ENCODE measurements at places on chromosomes 13 and 19.

GRCh38 chr13:101556676-101557123 lies 104.2 kb downstream of the ITGBL1 start:
- DNase-seq: no peak

- DNase-seq: no peak
Observed at GRCh38 chr13:67538906-67539305, 308.8 kb upstream of the PCDH9 start.

GRCh38 chr19:23183251-23183650 lies 66.4 kb downstream of the ZNF730 start:
- DNase-seq: no peak

DNA sequence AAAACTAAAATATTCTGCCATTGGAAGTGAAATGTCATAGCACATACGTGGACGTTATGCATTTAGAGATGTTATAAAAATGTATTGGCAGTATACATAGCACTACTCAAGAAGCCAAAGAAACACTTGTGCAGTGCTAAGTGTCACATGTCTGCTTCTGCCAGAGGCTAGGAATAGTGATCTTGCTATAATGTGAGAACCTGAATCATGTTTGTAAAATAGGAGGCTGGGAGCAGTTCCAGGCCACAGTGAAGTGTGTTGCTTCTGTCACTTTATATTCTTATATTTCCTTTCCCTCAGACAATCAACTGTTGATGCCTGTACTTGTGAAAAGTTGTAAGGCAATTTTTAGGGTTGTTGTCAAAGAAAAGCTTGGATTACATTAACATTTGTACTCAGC lies 3.4 kb downstream of the TRAPPC2B start:
- no peak for DNase-seq

DNA sequence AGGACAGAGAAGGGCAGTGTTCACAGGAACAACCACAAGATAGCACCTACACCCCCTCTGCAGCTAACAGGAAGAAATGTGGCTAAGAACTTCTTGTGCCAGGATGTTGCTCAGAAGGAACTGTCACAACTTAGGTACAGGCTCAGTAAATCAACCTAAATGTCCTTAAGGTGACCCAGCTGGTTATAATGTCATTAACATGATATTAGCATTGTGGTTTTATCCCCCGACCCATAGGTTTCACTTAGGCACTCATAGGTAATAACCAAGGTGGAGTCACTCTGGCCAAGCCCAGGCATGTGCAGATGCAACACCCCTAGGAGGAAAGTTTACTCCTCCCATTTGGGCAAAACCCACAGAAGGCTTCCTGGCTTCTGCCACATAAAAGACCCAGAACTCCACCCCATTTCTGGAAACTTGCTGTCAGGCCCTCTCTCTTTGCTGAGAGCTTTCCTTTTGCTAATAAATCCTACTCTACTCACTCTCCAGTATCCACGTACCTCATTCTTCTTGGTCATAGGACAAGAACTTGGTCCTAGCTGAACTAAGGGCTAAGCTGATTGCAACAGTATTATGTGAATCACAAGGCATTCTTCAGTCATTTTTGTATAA lies 951.3 kb downstream of the SLITRK5 start:
- DNase-seq: no peak

- DNase-seq: no peak
Observed at GRCh38 chr13:95349267-95349666, 48.0 kb upstream of the ABCC4 start.

- no peak for DNase-seq
Observed at GRCh38 chr13:108409730-108410129, 140.2 kb downstream of the TNFSF13B start.

DNA sequence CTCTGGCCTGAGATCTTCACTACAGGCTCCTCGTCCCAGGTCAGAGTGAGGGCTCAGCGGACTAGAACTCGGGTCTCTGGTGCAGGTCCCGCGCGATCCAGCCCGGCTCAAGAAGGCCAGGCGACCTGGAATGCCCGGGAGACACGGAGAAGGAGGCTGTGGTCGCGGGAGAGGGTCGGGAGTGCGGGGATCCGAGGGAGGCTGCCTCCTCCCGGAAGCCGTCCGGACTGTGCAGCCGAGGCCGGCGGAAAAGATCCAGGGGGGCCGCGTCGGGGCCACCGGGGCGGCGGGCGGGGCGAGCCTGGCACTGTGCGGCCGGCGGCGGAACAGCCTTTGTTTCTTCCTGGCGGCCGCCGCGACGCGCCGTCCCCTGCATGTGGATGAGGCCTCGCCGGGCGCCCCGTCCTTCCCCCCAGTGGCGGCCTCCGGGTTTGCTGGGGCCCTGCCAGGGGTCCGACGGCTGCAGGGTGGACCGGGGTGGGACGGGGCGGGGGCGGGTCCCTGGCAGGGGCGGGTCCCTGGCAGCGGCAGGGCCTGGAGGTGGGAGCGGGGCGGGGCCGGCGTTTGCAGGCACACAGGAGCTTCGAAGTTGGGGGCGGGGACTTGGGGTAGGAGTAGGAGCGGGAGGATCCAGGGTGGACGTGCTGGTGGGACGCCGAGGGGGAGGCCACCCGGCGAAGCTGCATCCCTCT lies 1.0 kb upstream of the SLC7A10 start:
- DNase-seq: no peak

DNA sequence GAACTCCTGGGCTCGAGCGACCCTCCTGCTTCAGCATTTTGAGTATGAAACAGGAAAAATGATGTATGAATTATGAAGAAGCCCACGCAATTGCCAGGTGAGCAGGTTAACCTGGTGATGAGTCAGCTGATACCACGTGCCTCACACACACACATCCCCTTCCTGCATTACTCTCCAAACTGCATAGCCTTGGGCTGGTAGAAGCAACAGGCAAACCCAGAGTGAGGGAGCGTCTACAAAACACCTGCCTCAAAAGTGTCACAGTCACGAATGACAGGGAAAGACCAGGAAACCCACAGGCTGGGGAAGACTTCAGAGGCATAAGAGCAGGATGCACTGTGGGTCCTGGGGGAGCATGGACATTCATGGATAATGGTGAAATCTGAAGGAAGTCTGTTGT lies 192.8 kb upstream of the IRS2 start:
- no peak for DNase-seq

GRCh38 chr13:32224916-32225315 lies 90.2 kb downstream of the ZAR1L start:
- no peak for DNase-seq

GRCh38 chr13:97295283-97296182 lies 73.4 kb downstream of the MBNL2 start:
- no peak for DNase-seq

DNA sequence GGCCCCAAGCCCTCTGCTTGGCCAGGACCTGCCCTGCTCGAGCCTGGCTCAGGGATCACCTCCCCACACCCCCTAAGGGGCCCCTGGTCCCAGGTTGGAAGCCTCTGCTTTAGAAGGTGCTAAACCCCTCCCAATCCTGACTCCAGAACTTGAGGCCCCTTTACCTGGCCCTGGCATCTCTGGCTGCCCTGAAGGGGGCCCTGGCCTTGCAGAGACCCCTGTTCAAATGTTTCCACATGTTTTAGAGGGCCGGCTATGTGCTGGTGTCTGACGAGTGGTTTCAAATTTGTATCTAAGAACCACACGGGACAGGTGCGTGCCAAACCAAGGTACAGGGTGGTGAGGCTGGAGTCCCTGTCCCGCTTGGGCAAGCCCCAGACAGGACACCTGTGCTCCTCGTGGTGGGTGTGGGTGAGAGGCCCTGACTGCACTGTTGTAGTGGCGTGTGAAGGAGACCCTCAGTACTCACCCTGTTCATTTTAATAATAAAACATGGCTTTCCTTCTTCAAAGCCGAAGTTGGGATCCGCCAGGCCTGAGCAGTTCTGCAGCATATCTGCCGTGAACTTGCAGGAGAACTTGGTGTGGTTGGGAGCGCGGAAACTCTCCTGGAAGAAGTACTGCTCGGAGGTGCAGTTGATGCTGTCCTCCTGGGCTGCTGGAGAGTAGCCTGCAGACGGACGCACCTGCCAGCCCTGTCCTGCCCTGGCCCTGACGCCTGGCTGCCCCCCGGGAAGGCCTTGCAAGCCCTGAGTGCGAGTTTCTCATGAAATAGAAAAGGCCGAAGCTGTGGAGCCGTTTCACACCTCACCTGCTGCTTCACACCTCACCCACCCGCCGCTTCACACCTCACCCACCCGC lies 5.4 kb downstream of the ATP4B start:
- no peak for DNase-seq

GRCh38 chr19:42191855-42192254 lies 25.6 kb downstream of the DEDD2 start:
- DNase-seq: no peak

DNA sequence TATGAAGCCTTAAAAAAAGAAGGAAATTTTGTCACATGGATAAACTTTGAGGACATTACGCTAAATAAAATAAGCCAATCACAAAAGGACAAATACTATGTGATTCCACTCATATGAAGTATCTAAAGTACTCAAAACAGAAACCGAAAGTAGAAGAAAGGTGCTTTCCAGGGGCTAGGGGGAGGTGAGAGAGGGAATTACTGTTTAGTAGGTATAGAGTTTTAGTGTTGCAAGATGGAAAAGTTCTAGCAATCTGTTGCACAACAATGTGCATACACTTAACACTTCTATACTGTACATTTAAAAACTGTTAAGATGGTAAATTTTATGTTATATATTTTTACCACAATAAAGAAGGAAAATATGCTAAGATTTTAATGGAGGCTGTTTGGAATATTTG lies 83.0 kb downstream of the POLR1D start:
- no peak for DNase-seq

- DNase-seq: no peak
Observed at GRCh38 chr19:50460161-50460765, 16.0 kb upstream of the EMC10 start.

- DNase-seq: no peak
Observed at GRCh38 chr13:46855166-46855565, 41.7 kb downstream of the HTR2A start.

DNA sequence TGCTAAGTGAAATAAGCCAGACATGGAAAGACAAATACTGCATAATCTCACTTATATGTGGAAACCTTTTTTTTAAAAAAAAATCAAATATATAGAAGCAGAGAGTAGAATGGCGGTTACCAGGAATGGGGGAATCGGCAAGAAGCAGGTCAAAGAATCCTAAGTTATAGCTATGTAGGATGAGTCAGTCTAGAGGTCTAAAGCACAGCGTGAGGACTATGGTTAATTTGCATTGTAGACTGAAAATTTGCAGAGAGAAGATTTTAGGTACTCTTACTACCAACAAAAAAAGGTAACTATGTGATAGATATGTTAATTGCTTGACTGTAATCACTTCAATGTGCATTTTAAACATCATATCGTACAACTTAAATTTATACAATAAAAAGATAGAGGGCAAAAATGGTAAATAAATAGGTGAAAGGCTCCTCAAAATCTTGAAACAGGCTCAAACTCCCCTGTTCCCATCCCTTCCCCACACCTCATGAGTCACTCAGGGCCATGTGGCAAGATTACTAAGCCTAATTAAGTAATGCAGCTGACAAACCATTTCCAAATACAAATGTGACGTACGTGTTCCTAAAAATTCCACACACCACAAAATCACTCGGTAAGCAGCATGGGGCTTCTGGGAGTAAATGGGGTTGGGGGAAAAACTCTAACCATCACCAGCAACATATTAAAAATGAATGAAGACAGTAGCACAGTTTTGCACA lies 159.0 kb downstream of the USP12 start:
- DNase-seq: no peak

GRCh38 chr19:49287141-49287770 lies 37.7 kb downstream of the SLC6A16 start:
- no peak for DNase-seq

DNA sequence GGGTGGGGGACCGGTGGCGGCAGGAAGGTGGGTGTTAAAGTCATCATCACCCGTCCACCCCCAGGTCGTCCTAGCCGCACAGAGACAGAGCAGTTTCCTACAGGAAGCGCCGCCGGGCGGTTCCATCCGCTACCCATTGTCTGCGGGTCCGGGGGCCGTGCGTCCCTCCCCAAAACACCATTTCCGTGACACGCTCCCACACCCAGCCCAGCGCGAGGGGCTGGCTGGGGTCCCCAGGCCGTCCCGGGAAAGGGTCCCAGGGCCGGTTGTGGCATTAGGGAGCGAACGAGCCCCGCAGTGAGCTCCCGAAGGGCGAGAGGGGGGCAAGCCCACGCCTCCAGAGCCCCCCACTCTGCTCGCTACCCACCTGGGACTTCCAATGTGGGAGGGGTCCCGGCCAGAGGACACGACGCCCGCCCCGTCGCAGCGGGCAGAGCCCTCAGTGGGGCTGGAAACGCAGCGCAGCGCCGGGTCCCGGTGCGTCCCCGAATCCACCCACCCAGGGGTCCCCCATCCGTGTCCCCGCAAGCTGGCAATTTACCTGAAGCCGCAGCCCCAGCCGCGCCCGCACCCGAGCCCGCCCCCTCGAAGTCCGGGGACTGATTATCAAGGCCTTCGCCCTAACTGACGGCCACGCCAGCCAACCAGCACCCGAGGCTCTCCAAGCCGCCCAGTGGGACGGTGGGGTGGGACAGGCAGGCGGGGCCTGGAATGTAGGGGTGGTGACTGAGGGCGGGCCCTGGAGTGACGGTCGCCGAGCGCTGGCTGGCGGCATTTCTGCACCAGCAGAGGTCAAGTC lies at the start of gene KANK3:
KANK3 (minus strand) TSS at position 579 of the 799 bp plus-strand sequence. CDS start 5,434 bp downstream, outside the sequence.
- DNase-seq: peak; percentile 78

DNA sequence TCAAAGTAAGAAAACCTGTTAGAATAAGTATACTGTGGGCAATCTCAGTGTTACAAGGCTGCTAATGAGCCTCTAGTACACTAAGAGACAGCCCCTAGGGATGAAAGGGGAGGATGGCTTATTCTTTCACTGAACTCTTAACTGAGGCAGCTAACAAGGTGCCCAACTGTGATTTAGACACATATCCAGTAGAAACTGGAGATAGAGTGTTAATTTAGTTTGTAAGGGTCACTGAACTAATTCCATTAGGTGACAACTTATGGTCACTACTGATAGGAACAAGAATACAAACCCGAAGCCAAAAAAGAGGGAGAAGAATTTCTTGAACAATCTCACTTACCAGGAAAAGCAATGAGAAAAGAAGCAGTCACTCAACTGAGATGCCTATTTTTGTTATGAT lies 1010.6 kb downstream of the PCDH9 start:
- no peak for DNase-seq

GRCh38 chr13:80133631-80134261 lies 207.2 kb downstream of the SPRY2 start:
- DNase-seq: no peak

DNA sequence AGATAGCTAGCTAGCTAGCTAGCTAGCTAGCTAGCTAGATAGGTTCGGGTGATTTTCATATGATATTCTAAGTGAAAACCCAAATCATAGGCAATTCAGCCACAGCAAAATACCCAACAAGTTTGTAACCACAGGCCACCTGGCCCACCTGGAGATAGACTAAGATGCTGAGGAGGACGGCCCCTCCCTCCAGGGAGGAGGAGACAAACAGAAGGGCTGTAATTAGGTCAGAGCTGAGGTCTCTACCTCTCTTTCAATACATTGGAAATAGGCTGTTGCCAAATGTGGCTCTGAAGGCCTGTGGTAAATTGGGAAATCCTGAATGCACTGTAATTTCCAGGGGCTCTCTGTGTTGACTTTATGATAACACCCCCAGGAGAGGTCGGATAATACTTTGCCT lies 382.2 kb downstream of the FGF9 start:
- DNase-seq: no peak

DNA sequence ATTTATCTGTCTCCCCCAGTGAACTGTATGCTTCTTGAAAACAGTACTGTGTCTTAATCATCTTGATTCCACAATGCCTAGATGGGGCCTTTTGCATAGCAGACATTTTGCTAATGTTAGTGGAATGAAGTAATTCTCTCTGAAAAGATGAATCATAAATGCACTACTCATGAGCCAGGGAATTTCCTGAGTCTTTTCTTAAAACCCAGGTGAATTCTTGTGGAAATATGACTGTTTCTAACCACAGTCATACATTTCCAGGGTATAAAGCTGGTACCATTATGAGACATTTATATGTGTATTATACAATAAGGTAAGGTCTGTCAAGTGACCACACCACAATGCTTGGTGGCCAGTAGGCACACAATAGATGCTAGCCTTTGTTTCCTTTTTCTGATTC lies 5.5 kb upstream of the KCTD4 start:
- DNase-seq: no peak

Data from foreskin melanocyte (primary cell).